ENCODE measurements at places on chromosomes 6 and 20. TPM values are rescaled to one million over a fixed set of nuclear protein-coding genes. Genes with fewer than 3 reads are reported as not detected.

PLN gene
- total RNA-seq = not detected

RAB32 gene
- 88.6 TPM for total RNA-seq

DNA sequence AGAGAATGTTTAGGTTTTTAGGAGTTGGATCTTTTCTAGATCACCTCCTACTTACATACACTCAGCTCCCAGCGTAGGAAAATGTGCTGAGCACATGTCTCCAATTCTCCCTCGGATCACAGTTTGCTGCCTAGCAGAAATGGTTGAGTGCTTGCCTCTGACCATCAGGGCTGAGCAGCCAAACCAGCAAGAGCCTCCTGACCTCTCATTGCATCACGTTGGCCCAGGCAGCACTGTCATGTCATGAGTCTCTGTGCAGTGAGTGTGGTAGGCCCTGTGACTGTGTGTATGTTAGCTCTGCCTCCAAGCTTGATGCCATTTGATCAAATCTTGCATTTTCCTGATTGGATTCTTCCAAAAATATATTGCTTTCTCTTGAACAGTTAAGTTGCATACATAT is 112.0 kb downstream of the LRRC1 start:
- H3K27me3 ChIP-seq = no peaks in the 10 kb centered on the region
- H3K4me3 ChIP-seq = no peak overlapping the region
- no peak overlapping the region for H3K27ac ChIP-seq
- H3K36me3 ChIP-seq = peaks cover 23% of the 10 kb centered on the region
- no peak for DNase-seq
- no peaks in the 10 kb centered on the region for H3K4me1 ChIP-seq

DNA sequence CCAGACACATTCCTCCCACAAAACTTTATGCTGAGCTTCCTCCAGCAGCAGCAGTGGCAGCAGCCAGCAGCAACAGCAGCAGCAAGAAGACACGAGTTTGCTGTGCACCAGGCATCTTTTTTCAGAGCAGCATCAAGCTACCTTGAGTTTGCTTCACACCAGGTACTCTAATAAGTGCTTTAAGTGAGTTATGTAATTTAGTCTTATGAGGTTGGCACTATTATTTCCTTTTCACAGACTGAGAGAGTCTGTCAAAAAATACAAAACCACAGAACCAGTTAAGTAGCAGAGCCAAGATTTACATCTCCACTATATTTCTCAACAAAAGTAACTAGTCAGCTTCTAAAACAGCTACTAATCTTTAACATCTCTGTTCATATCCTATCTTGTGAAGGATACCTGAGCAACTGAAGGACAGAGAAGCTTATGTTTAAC is 23.7 kb downstream of the RANBP9 start:
- H3K27me3 ChIP-seq = no peaks in the 10 kb centered on the region
- H3K27ac ChIP-seq = no peak overlapping the region
- no peaks in the 10 kb centered on the region for H3K4me1 ChIP-seq

- H3K4me1 ChIP-seq = peaks cover 15% of the 10 kb centered on the region
- no peak for DNase-seq
- H3K27me3 ChIP-seq = no peaks in the 10 kb centered on the region
- 0 out of 2 replicates have a peak overlapping the region, but pooled peaks have one; percentile 37 for H3K27ac ChIP-seq
These were observed 435 bp downstream of the ZSWIM3 start for GRCh38 chr20:45857882-45858216.

Measured in SJSA1 (cell line).